CD4-positive, alpha-beta T cell treated with Interleukin-15 for 1 hour (primary cell): ENCODE measurements at places on chromosomes 12 and 14.

DNA sequence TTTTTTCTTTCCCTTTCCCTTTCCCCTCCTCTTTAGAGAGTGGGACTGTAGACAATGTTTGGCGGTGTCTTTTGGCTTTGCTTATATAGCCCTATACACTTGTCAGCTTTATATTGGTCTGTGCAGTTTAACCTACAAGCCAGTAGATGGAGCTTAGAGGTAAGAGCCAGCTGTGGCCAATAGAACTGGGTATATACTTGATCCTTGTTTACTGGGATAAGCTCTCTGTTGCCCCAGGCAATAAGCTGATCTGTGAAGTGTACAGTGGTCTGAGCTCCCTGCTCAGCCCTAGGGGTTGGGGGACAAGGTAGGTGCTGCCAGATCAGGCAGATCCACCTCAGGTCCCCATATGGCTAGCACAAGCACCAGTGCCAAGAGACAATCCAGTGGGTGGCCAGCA, 434.1 kb downstream of the NOVA1 start:
- DNase-seq = no peak

- DNase-seq = no peak
Measured at GRCh38 chr14:21133901-21134300, 22.0 kb downstream of the OR5AU1 start.

- DNase-seq = peak; percentile 71
Measured at GRCh38 chr14:75303381-75303789, 24.8 kb downstream of the FOS start.

GRCh38 chr12:104575442-104576186, 118.9 kb downstream of the CHST11 start:
- no peak for DNase-seq

DNA sequence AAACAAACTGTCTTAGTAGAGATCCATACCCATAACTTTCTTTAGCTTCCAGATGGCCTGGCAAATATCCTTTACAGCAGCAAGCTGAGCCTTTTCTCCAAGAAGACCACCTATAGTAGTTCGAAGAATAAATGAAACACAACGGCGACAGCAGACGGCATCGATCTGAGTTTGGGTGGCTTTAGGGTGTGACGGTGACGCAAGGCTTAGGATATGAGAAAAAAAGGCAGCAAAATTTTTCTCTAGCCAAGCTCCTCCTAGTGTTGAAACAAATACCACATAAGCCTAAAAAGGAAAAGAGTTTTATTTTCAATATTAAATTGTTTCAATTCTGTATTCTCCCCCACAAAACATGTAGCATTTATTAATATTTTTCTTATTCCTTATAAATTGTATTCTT, 33.3 kb downstream of the HEATR5A start:
- DNase-seq = no peak

- DNase-seq = no peak
Measured at GRCh38 chr12:58818546-58818945, 101.8 kb downstream of the LRIG3 start.

GRCh38 chr12:57712701-57713100, 18.8 kb downstream of the OS9 start:
- no peak for DNase-seq

DNA sequence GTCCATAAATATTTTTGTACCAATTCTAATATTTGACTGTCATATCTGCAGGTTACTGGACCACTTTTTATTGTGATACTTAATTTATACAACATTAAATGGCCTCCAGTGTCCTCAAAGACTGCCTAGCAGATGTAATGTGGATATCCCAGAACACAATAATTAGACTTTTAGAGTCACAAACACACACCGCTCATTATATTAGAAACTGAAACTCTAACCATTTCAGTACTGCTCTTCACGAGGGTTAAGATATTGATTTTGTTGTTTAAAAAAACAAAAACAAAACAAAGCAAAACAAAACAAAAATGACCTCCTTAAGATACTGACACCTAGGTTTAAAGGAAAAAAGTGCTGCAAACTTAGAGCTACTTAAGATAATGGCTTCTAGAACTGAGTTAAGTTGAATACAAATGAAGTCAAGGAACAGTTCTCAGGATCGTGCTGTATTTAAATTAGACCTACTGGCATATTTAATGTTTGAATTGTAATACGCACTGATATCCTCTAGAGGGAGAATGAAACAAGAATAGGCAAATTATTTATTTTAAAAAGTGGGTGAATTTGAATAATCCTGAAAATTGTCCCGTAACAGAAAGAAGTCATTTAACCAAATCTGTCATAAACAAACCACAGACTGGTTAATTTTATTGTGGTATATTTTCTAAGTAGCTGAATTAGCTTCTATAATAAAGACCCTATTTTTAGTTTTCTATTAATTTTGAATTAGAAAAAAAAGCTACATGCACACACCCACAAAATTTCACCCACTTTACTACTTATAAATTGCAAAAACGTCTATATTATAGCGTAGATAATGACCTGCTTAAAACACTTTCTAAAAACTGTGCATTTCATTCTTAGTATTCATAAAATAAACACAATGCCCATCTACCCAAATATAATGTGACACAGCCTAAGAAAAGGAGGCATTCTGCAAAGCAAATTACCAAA, 395.2 kb upstream of the DCN start:
- no peak for DNase-seq

DNA sequence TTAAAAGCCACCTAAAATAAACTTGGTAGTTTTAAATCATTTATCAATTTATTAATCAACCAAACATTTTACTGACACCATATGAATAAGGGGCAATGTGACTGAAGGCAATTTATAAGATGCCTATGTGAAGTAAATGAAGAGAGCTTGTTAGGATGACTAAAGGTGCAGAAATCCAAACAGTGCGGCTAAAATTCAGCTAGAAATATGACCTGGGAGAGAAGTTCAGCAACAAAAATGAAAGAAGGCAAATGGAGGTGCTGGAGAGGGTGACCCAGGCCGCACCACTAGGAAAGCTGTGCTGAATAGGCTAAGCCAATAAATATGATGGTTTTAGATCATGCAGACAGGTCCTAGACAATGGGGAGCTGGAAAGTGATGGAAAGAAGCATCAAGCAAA, 403.7 kb downstream of the BTG1 start:
- DNase-seq = no peak

DNA sequence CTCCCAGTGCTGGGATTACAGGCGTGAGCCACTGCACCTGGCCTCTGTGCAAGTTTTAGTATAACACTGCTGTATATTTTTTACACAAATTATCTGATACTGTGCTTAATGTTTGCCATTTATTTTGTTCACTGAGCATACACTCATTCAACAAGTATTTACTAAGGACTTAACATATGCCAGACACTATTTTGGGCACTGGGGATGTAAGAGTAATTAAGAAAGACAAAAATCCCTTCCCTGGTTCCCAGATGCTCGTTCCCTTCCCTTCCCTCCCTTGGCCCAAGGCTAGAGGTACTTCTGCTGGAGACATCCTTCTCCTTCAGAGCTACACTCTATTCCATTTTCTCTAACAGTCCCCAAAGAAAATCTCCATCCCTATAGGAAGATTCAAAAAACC, 12.5 kb downstream of the CIT start:
- DNase-seq = no peak

GRCh38 chr14:72752034-72752412, 141.9 kb downstream of the DPF3 start:
- no peak for DNase-seq

GRCh38 chr12:69844836-69845235, 19.8 kb downstream of the MYRFL start:
- no peak for DNase-seq

DNA sequence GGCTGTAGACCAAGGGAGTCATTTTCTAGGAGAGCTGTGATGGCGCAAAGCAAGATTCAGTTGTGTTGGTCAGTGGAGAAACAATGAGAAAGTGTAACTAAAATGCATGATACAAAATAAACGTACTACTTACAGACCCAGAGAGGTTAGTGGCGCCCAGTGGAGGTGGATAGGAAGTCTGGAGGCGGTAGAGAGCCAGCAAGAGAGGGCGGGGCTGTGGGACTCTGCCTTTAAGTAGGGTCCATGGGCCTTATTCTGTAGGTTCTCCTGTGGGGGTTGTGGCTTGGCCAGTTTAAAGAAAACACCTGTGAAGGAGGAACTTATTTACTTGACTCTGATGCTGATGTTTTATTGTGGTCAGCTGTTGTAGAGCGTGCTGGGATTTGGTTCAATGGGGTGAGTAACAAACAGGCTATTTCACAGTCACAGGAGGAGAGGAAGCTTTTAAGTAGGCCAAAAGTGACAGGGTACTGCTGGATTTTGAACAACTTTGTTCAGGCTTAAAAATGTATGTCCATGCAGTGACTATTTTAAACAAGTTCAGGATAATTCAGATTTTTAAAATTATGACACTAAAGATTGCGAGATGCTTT, 1097.7 kb downstream of the TMTC2 start:
- no peak for DNase-seq

- peak; percentile 73 for DNase-seq
Measured at GRCh38 chr14:55107766-55108554, 21.1 kb upstream of the LGALS3 start.

DNA sequence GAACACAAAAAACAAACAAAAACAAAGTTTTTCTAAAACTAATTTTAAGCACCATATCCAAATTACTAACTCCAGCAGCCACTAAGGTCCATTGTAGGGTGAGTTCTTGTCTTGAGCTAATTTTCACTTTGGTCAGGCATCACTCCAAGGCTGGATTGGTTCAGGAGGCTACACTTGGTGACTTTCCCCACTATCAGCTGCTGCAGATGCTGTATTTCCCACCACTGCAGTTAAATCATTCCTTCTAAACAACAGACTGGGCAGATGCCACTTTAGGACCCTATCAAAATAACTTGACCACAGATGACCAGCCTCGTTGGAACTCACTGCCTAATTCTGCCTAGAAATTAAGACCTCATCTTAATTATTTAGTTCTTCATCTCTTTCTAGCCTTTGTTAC, 140.5 kb downstream of the SLC16A7 start:
- no peak for DNase-seq

DNA sequence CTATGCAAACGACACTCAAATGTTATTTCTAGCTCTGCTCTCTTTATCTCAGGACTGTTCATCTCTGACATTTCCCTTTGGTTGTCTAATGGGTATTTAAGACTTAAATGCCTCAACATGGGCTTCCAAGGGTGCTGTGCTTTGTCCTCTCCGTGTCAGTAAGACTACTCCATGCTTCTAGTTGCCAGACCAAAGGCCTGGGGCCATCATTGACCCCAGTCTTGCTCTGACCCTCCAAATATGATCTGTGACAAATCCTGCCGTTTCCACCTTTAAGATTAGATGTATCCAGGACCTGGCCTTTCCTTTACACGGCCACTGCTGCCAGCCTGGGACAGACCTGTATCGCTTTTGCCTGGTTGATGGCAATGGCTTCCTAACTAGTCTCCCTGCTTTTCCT, 126.3 kb upstream of the DYRK2 start:
- DNase-seq = no peak

DNA sequence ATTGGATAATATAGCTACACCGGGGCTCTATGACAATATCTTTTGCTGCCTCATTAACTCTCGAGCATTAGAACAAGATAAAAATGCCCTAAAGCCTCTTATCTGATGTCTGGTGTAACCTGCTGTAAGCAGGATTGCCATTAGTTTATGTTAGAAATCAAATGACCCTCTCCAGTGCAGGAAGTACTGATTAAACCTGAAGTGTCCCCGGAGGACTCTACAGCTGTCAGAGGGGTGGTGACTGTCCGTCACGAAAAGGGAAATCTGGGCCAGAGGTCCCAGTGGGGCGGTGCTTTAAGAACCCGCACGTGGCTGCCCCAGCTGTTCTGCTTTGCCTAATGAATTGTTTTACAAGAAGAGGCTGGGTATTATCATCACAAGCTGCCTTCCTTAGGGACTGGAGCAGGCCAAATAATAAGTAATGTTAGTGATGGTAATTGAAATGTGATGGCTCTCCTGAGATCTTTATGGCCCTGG, 55.7 kb downstream of the LIN52 start:
- DNase-seq = no peak

GRCh38 chr14:65228956-65229747, 126.8 kb upstream of the MAX start:
- DNase-seq = no peak

DNA sequence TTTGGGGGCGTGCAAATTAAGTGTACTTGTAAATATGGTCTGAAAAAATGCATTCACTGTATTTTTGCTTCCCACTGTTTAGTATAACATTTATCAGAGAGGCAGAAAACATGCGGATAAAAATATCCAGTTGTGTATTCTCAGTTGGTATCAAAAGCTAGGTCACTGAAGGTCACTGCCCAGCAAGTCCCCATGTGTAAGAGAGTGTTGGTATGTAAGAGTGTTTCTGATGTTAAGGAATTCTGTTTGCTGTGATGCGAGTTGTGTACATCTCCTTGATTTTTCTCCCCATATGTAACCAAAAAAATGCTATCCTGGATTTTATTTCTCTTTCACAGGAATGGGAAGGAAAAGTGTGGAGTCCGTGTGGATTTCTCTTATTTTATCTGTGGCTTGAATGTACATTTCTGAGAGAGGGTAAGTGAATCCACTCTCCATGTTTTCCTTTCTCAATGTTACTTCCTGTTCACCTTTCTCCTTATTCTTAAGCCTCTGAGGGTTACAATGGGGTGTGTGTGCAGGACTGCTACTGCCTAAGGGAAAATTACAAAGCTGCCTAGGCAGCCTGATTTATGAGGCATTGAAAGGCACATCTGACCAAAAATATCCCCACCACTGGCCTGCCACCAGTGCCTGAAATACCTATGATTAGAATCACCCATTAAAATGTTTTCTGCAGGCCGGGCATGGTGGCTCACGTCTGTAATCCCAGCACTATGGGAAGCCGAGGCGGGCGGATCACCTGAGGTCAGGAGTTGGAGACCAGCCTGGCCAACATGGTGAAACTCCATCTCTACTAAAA, 97.9 kb upstream of the USP44 start:
- no peak for DNase-seq

DNA sequence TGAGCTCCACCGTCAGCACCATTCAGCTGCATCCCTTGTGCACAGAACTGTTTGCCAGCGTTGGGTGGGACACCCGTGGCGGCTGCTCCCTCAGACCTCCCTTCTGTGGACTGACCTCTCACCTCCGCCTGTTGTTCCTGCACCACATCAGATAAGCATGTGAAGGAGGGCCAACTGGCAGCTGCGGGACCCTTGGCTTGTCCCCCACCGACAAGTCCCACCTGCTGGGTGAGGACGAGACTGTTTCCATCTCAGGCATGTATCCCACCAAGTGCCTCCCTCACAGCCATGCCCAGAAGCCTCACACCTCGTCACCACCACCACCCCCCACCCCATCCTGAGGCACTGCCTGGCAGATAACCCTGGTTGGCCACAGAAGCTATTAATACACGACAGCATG, 18.6 kb upstream of the TEAD4 start:
- DNase-seq = no peak

DNA sequence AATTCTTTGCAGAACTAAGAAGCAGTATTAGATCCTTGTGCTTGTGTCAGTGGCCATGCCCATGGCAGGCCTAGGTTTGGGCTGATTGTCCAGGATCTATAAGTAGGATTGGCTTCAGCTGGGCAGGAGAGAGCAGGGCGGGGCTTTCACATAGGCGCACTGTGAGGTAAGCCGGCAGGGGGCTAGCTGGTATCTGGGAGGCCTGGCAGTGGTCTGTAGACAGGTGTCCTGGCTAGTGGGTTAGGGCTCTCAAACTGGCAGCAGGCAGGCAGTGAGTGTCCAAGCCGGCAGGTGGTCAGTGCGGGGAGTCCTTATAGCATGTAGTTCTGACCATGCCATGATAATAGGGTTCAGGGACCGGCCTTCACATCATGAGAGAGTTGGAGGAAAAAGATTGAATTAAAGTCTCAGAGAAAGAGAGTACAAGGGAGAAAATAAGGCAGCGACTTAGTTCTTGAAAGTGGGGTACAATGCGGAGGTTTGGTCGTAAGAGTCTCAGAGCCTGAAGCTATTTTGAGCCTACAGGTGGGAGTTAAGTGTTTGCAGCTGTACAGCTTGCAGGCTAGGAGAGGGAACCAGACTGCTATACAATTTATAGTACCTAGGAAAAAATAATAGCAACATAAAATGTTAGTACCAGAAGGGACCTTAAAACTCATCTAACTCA, 137.4 kb downstream of the TPH2 start:
- no peak for DNase-seq
